ENCODE measurements at places on chromosomes 6 and 20.

DNA sequence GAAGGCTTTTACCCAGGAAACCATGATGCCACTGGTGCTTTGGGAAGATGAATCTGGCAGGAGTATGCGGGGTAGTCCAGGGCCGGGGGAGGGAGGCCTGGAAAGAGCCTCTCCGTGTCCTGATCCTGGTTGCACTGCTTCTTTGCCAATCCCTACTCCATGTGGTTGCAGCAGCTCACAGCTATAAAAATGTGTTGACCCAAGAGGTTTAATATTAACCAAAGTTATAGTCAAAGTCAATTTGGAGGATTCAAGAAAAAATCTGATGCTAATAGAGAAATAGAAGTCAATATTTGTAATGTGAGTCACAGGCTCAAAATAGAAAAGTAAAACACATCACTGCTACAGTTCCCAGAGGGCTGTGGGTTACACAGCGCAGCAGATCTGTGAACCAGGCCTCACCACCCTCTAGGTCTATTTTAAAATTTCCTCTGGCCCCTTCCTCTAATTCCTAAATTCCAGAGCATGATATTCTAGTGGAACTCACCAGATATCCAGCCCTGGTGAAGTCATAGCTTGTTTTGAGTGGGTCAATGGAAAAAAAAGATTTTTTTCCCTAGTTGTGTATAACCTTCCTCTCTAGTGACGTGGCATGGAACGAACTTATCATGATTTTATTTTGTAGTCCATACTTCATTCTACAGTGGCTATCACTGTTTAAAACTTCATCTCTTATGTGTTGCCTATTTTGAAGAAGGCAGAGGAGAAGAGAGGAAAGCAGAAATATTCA, 63.2 kb upstream of the BMP2 start:
- no peak for DNase-seq

DNA sequence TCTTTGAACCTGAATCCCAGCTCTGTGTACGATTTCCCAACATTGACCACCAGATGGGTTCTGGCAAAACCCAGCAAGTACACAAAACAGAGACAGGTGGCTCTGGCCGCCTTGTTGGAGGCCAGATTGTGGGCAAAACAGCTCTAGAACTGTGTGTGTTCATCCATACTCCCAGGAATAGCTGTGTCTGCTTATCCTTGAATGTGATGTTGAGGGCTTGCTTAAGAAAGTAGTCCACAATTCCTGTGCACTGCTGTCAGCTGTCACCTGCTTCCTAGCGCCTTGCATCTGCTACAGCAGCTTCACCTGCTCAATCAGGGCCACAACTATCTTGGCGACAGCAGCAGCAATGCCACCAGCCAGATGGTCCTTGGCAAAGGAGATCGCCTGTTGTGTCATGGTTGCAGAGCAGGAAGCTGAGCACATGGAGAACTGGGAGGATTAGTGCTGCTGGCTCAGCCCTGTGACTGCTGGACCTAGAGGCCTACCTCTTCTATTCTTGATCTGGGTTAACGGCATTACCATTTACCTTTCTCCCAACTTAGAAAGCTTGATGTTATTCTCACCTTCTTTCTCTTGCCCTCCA, 3.7 kb upstream of the SMAP1 start:
- DNase-seq, result no peak

DNA sequence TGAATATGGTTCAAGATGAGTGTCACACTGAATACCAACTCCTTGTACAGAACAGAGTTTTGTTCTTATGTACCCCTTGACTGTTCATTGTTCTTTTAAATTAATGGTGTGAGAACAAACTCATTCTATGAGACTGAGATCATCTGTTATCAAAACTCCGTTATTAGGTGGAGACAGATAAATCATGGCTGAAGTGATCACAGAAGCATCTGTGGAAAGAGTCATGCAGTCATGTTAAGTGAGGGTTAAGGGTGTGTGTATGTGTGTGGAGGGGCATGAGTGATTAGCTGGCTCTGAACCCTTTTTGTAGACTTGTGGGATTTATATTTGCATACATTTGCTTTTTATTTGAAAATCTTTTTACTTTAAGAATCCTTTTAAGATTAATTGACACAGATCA, 24.7 kb downstream of the ADGRG6 start:
- DNase-seq, result no peak

DNA sequence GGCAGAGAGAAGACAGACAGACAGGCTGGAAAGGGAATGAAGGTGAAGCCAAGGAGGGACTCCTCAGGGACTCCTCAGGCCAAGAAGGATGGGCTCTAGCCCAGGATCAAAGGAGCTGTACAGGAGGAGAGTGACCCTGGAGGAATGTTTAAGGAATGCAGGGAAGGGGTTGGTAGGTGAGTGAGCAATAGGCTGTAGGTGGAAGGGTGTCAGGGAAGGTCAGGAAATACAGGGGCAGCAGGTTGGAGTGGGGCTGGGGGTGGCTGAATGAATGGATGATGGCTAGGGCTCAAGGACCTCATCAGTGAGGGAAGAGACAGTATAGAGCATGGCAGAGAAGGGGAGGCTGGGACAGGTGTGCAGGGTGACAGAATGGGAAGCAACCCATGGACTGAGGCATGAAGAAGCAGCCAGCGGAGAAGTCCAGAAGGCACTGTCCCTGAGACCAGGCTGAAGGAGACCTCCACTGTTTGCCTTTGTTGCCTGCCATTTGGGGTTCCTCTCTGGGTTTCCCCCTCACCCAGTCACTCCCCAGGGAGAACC, 13.2 kb downstream of the SYNGAP1 start:
- no peak for DNase-seq

- DNase-seq, result no peak
Observed at GRCh38 chr20:50381075-50381732, 129.0 kb upstream of the PTPN1 start.

Data from NCI-H1930 (cell line).